ENCODE measurements at places on chromosomes 7 and 10.

DNA sequence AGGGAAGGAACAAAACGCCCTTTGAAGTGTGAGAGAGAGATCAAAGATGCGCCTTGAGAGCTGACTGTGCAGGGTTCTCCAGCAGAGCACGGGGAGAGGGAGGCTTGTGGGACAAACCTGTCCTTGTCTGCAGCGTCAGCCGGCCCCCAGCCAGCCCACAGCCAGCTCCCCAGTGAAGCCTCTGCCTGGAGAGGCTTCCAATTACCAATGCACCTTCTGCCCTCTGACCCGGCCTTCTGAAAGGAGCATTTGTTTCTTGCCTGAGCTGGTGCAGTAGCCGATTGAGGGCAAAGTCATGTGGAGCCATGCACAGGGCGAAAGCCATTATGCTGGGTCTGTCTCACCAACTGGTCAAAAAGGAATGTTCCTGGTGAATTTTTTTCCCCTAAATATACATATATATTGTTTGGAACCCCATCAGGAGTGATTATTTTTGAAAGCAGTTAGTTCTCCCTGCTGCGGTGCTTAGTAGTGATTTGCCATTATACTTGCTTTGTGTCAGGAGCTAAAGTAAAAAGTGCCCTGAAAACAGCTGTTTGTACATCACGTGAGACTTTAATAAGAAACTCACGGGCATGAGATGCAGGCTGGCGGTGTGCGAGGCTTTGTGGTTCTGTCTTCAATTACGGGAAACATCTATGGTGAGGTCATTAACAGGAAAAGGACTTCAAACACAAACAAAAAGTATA, 268.6 kb downstream of the KLF6 start:
- DNase-seq, result no peak

- no peak for DNase-seq
These were observed 8.6 kb upstream of the ADARB2 start for GRCh38 chr10:1745780-1746456.

DNA sequence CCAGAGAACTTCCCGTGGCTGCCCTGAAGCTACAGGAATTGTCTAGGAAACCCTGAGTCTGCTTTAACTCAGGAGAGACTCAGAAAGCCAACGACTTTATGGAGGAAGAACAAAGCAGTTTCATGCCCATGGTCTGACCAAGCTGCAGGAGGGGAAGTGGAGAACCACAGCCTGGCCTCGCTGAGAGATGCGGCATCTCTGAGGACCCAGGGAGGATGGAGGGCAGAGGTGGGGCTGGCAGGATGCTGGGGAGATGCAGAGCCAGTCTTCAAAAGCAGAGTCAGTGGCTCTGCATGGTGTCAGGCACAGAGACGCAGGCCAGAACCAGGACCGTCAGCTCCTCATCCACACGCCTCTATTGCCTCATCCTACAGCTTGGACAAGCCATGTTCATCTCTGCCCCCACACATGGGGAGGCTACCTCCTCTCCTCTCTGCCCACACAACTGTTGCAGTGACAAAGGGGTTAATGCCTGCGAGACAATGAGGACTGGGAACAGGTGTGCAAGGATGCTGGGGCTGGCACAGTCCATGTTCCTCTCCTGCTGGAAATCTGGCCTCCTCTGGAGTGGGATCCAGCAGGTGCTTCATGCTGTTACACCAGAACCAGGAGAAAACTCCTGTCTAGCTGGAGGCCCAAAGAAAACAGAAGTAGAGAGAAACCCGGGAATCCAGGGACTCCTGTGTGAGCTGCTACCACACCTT, 267.0 kb downstream of the PLXNA4 start:
- no peak for DNase-seq

GRCh38 chr10:100737355-100738054, 7.9 kb upstream of the PAX2 start:
- no peak for DNase-seq

DNA sequence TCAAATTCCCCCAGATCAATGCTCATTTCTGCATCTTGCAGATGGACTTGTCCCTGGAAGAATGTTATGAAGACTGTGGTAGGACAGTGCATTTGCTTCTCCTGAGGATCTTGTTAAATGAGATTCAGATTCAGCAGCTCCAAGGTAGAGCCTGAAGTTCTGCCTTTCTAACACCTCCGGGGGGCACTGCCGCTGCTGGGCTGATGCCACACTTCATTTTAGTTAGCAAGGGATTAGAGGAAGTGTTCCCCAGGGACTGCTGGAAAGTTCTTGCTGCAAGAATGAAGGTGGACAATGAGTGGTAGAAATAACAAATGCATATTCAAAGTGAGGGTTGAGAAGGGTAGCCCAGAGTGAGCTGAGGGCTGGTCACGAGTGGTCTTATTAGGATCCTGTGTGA, 434.3 kb upstream of the AKR1E2 start:
- DNase-seq, result no peak

- DNase-seq, result no peak
These were observed 3.2 kb upstream of the NFKB2 start for GRCh38 chr10:102392306-102392705.

- no peak for DNase-seq
These were observed 29.7 kb upstream of the TAS2R16 start for GRCh38 chr7:123024989-123025758.

GRCh38 chr7:81300753-81301152, 381.9 kb upstream of the SEMA3C start:
- DNase-seq, result no peak

GRCh38 chr7:13948019-13948801, 41.3 kb downstream of the ETV1 start:
- no peak for DNase-seq

GRCh38 chr10:95626500-95626899, 30.0 kb downstream of the ALDH18A1 start:
- no peak for DNase-seq

GRCh38 chr7:26633557-26633956, 230.8 kb downstream of the SKAP2 start:
- no peak for DNase-seq

GRCh38 chr7:101542527-101543241, 86.4 kb downstream of the MYL10 start:
- DNase-seq, result no peak

- peak; percentile 25 for DNase-seq
These were observed 1.5 kb downstream of the PTPN12 start for GRCh38 chr7:77538281-77539212.

DNA sequence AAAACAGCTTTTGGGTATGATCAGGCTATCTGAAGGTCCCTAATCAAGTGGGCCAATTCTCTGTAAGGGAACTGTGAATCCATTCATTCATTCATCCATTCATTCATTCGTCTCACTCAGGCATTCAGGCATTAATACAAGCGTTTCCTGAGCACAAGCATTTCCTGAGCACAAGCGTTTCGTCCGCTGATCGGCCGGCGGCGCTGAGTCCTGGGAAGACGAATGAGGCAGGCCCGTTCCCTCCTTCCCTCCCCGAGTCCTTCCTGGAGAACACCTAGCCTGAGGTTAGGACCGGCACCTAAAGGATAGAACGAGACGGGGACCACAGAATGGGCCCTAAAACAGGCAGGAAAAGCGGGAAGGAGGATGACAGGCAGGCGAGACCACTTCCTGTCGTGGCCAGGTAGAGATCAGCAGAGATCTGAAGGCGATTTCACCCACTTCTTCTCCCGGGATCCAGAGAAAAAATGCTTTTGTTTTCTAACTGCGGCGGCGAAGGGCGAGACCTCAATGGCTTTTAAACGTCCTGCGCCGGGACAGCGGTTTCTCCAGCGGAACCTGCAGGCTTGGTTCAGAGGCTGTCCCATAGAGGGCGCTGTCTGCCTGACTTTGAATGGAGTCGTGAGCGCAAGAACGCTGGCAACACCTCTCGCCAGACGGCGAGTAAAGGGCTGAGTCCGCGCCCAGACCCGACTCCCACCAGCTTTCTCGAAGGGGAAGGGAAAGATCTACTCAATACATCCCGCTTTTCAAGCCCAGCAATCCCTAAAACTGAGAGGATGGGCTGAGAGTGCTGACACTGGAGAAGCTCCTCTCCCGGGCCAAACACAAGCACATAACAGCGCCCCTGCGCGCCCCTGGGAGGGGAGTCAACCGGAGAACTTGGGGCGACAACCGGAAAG, 2.9 kb upstream of the HMX3 start:
- peak; percentile 18 for DNase-seq

GRCh38 chr10:52220947-52221346, 93.1 kb upstream of the DKK1 start:
- no peak for DNase-seq

DNA sequence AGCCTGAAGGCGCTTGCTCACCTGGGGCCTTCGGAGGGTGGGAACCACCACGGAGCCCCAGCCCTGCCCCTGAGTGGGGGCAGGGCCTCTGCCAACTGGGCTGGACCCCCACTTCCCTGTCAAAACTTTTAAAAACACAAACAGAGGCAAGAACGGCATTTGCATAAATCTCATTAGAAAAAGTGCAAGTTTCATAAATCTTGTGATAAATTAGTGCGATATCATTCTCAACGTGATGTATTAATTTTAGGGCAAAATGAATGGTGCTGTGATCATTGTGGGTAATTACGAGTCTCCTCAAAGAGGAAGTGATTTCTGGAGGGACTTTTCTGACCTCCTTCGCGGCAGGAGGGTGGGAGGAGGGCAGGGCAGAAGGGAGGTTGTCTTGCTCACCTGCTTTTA, 98.3 kb downstream of the CDH23 start:
- no peak for DNase-seq

GRCh38 chr7:158975526-158976467, 119.4 kb downstream of the DYNC2I1 start:
- no peak for DNase-seq

DNA sequence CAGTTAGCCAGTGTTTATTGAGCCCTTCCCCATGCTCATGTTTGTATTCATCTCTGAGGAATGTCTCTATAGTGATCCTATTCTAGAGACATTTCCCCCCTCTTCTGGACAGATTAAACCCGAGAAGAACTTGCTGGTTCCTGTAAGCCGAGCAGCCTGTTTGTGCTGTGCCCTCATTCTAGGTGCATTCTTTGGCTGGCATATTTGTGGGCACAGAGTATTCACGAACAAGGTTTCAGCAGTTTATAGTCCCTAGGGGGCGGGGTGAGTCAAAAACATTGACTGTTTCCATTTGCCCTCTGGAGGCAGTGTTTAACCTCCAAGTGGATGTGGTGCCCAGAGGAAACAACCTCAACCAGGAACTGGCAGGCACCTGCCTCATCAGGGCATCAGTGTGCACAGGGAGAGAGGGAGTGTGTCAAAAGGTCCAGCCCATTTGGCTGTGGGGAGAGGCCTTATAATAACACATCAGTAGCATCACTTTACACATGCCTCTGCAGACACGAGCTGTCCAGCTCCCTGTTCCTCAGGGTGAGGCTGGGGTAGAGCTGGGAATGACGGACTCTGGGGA, 273.3 kb upstream of the LRGUK start:
- DNase-seq, result no peak

- no peak for DNase-seq
These were observed 353.5 kb downstream of the TCERG1L start for GRCh38 chr10:130958003-130958402.

DNA sequence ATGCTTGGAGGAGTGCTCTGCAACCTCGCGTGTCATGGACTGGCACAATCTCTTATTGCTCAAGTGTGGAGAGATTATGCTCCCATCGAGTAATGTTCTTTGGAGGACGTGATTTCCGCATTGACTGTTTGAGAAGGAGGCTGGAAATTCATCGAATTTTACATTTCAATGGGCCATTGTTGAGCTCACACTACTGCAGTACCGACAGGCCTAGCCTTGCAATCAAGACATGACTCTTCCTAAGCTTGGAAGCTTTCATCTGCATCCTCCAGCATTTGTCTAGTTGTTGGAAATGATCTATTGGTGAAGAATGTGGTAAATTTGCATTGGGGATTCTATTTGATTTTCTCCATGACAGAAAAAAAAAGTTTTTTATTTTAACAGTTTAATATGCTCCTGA, 156.8 kb downstream of the FZD1 start:
- DNase-seq, result no peak

GRCh38 chr10:34141032-34141680, 673.9 kb downstream of the PARD3 start:
- DNase-seq, result no peak

DNA sequence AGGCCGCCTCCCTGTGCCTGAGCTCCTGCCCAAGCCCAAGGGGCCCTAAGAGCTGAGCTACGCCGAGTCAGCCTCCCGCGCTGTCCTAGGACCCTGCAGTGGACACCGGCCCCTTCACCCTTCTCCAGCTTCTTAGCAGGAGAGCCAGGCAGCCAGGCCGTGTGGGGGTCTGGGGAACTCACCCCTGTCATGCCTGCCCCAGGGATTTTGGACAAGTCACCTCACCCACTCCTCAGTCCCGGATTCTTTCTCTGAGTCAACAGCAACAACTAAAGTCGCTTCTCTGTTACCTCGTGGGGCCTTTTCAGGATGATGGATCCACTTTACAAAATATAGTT, 79.3 kb downstream of the MKI67 start:
- DNase-seq, result no peak

DNA sequence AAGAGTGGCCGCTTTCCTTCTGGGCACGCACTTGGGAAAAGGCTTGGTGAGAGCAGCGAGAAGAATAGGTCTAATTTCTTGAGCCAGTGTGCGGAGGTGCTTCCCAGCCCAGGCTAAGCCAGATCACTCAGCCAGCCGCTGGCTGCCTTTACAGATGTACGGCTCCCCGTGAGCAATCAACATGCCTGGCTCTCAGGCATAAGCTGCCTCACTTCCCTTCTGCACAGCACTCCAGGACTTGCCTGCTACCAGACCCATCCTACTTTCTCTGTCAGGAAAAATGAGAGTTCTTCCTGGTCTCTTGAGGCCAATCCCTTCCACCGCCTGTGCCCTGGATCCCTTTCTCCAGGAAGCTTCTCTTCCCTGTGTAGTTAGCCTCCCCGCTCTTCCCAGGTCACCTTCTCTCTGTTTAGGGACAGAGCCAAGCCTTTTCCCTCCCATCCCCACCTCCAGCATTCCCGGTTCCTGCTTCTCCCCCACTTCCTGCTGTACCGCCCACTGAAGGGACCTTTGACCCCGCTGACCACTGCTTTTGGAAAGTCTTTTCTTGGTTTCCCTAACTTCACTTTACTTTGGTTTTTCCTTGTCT, 1.1 kb upstream of the ACTR3C start:
- DNase-seq, result no peak

DNA sequence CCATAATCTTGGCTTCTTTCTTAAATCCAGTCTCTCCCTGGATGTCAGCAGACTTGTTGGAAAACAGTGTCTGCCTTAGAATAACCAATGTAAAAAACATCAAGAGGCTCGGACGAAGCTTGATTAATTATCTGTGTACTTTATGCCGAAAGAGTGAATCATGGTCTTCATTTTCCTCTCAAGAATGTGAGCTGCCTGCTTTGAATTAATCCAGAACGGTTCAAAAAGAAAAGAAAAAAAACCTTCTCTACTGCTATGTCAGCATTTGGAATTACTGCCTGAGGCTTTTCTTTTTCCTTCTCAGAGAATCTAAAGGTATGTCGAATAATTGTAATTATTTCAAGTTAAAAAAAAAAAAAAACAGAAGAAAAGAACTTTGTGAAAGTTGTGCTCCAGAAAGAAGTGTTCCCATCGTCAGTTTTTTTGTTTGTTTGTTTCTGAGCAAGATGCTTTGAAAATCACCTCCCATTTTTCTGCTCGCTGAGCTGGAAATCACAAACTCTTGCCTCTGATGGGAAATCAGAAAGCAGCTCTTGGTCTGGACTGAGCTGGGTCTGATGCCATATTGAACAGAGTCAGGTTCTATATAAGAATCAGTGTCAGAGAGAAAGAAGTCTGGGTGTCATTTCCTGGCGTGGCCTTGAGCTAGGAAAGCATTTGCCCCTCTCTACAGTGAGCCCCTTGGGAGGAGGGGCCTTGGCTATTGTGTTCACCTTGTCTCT, 20.2 kb downstream of the PLPP4 start:
- no peak for DNase-seq

All from esophagus squamous epithelium (tissue), 5 donors.